Right renal pelvis (tissue), 4 donors: ENCODE measurements at places on chromosomes 6 and 20. TPM values are rescaled to one million over a fixed set of nuclear protein-coding genes. Genes with fewer than 3 reads are reported as not detected.

Gene TOX2
- polyA plus RNA-seq: 4.2 TPM

Gene UBD
- polyA plus RNA-seq: 0.88 TPM

Gene SYNDIG1
- 9.8 TPM for polyA plus RNA-seq

GRCh38 chr6:15433511-15433861 lies 187.6 kb downstream of the JARID2 start:
- DNase-seq: no peak

- no peak for DNase-seq
Measured at GRCh38 chr20:50301165-50301564, 110.5 kb downstream of the CEBPB start.

GRCh38 chr20:62045118-62045517 lies 20.6 kb downstream of the TAF4 start:
- DNase-seq: no peak

- DNase-seq: no peak
Measured at GRCh38 chr6:50451826-50452400, 261.4 kb upstream of the TFAP2D start.

DNA sequence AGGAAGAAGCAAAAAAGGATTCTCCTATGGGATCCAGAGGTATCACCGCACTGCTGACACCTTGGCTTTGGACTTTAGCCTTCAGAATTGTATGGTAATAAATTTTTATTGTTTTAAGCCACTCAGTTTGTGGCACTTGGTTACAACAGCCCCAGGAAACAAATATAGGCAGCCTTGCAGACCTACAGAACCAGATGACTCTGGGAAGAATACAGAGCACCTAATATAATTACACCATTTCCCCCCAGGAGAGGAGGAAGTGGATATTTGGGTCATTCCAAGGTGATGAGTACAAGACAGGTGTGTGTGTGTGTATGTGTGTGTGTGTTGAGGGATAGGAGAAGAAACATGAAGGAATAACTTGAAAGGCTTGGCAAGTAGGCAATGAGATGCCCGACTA lies 84.2 kb upstream of the ENPP5 start:
- no peak for DNase-seq

DNA sequence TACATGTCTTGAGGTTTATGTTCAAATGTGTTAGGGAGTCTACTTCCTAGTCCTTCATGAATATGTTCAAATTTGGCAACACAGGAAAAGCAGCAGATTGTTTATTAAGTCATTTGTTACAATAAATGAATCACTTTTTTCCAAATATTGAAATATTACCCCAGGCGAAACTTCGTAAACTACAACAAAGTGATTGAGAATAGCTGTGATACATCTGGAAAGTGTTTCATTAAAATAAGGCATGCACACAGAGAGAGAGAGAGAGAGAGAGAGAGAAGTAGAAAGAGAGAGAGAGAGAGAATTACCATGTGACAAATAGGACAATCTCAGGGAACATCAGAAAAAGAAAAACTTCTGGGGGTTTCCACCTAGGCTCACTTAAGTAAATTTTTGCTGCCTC lies 363.1 kb upstream of the PTCHD4 start:
- no peak for DNase-seq

DNA sequence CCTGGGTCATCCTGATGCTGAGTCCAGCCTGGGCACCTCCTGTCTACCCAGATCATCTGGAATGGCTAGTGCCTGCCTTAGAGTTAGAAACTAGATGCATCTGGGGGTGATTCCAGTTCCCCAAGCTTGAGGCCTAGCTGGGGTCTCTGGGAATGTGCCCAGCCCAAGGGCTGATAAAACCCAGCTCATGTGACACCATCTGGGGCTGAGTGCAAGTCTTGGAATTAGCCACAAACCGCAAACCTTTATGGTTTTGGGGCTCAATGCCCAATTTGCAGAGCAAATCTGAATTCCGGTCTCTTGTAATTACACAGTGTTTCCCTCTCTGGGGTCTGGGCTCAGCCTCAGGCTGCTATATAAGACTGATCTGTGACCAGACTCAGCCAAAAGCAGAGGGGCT lies at the start of gene BPIFB4:
Gene BPIFB4, plus strand, starts transcription at position 385 of the 400 bp plus-strand sequence. CDS start 1,884 bp downstream, outside the sequence.
- no peak for DNase-seq
